ENCODE measurements at places on chromosomes 11 and 22.

- DNase-seq: no peak
Measured at GRCh38 chr11:113504071-113504470, 28.9 kb upstream of the DRD2 start.

DNA sequence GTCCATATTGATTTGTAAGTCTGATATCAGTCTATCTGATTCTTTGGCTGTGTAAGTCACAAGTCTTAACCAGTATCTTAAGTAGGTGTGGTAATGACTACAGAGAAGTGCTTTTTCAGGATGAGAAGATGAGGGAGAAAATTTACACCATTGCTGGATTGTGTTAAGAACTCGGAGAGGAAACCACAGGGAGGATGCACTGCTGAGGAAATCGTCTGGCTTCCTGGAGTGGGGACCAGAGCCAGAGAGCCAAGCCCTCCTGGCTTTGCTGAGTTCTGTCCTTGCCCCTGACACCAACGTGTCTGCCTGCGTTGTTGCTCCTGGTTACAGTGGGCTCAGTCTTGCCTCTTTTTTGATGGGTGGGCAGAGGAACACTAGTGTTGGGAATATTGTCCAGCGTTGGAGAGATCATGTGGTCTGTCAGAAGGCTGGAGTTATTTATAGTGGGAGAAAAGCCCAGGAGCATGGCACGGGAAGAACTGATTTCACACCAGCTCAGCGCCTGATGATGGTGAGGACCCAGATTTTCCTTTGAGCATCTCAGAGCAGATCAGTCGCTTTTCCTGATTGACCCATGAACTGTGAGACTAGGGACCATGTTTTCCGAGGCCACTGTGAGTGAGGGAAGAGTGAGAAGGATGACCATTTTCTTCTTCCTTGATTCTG, 29.6 kb downstream of the MARK2 start:
- no peak for DNase-seq

DNA sequence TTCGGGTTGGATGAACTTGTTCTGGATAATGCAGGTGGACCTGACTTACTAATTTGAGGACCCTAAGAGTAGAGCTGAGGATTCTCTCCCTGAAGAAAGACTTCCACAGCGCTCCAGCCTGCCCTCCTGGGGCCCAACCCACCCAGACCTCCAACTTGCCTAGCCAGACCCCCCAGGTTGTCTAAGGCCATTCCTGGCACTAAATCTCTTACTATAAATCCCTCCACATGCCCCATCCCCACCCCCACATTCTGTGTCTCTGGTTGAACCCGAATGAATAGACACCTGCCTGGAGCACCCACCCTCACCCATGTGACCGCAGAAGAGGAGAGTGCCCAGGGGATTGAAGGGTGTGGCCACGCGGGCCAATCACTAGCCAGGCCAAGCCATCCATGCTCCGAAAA, 1480.0 kb downstream of the TBC1D22A start:
- no peak for DNase-seq

DNA sequence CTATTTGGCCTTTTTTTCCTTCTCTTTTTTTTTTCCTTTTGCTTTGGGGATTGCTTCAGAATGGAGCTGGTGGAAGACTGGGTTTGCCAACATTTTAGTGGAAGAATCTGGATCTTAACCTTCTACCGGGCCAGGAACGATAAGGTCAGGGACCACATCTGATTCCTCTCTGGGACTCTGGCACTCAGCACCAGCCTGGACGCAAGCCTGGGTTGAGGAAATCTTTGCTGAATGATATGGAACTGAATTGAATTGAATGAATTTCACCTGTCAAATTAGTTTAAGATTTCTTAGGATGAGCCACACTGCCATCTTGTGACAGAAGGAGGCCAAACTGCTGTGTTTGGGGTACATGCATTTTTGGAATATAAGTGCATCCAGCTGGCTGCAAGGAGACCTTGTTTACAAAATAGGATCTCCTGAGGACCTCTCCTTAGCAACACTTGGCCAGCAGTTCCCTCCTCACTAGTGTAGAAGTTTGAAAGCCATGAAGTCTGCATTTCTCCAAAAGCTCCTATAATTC, 30.4 kb downstream of the TPBGL start:
- no peak for DNase-seq

DNA sequence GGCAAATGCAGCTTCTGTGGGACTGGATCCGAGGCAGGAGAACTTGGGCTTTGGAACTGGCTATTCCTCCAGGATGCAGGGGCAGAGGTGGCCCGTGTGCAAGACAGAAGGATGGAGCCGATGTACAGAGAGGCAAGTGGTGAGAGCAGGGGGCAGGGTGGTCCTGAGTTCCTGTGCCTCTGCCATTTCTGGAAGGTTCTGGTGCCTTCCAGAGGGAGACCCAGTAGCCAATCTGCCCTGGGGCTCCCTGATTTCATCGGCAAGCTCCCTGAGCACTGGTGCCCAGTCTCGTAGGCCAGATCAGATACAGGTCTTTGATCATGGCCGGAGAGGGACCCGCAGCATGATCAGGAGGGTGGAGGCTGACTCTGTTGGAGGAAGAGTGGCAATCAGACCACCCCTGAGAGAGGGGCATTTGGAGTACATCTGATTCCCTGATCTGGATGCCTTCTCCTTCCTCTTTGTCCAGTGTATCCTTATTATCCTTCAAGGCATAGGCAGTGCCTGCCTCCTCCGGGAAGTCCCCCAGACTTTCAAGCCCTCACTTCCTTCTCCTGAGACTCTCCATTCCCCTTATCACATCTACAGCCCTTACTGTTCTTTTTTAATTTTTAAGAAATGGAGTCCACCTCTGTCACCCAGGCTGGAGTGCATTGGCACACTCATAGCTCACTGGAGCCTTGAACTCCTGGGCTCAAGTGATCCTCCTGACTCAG, 9.7 kb downstream of the MRGPRD start:
- no peak for DNase-seq

GRCh38 chr11:57316017-57316416, 8.7 kb downstream of the TNKS1BP1 start:
- DNase-seq: no peak

DNA sequence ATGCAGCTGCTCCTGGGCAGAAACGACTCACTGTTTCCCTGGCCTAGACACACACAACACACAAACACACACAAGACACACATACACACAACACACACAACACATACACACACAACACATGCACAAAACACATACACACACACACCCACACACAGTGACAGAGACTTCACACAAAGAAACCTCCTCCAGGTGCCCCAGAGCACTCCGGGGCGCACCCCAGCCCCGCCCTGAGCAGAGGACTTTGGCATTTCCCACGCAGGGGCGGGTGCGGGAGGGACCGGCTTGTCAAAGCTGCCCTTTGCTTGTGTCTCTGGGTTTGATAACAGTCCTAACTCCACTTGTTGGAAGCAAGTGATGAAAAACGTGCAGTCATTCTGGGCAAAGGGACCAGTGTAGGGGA, 6.5 kb downstream of the APOBEC3A start:
- DNase-seq: no peak

GRCh38 chr11:123258877-123259276, 63.8 kb upstream of the CLMP start:
- DNase-seq: no peak

GRCh38 chr11:20450829-20451228, 63.3 kb downstream of the PRMT3 start:
- no peak for DNase-seq

DNA sequence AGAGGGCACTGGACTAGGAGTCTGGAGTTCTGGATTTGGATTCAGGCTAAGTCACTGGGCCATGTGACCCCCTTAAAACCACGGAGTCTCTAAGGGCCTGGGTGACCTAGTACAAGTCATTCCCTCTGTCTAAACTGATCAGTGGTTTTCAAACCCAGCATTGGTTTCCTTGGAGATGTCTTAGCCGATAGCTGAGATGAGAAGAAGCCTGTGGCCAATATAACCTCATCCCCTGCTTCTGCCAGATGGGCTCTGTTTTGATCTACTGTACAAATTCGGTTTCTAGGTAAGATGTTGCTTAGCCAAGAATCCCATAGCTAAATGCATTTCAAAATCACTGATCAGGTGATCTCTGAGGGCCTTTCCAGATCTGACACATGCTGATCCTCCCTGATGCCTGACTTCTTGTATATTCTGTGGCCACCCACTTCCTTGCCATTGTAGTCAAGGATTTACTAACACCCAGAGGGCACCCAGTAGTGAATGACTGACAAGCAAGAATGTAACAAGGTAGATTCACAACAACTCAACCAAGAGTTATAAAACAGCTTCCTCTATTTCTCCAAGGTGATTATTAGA, 53.1 kb downstream of the GALNT18 start:
- no peak for DNase-seq

DNA sequence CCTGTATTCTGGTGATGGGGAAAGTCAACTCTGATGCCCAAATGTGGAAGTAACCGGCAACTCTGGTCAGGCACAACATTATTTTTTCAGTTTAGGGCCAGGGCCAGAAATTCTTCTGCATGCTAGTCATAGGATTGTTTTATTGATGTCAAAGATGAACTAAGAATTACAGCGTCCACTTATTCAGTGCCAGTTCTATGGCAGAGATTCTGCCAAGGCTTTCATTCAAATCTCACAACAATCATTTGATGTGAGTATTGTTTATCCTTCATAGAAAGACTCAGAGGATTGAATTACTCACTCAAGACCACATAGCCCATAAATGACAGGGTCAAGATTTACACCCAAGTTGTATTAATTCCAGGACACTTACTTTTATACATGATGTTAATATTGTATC, 87.7 kb downstream of the TMPRSS5 start:
- peak; percentile 25 for DNase-seq

- no peak for DNase-seq
Measured at GRCh38 chr11:58727415-58727797, 4.3 kb downstream of the GLYAT start.

GRCh38 chr11:70174547-70175235, 28.4 kb upstream of the FADD start:
- no peak for DNase-seq

- DNase-seq: no peak
Measured at GRCh38 chr11:72223615-72224563, 678 bp upstream of the INPPL1 start.

- no peak for DNase-seq
Measured at GRCh38 chr22:40782521-40782920, 36.6 kb downstream of the SLC25A17 start.
